WTC11 (cell line): ENCODE measurements at places on chromosomes 4 and X.
A peak's percentile ranks its signal among the peaks of the same experiment; 100 is the strongest.

DNA sequence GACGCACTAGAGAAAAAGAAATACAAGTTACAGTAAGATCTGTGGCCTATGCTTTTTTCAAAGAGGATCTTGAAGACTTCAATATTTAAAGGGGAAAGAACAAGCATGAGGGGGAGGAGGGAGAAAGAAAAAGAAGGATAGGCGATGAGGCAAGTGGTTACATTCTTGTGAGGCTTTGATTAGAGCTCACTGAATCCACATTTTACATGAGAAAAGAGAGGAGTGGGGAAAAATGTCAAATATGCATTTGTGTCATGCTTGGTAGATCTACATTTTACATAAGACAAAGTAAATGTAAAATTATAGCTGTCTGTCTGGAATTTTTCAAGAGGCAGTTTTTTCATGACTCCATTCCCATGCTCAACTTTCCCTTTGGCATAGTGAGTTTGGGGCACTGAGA lies 965.9 kb downstream of the FSTL5 start:
- DNase-seq = no peak

- DNase-seq = peak; percentile 67
These were observed 62.9 kb downstream of the ANAPC4 start for GRCh38 chr4:25439918-25440477.

- DNase-seq = no peak
These were observed 6.4 kb downstream of the AMOT start for GRCh38 chrX:112834031-112834845.

- no peak for DNase-seq
These were observed 132.7 kb upstream of the MAP3K15 start for GRCh38 chrX:19647731-19648588.

DNA sequence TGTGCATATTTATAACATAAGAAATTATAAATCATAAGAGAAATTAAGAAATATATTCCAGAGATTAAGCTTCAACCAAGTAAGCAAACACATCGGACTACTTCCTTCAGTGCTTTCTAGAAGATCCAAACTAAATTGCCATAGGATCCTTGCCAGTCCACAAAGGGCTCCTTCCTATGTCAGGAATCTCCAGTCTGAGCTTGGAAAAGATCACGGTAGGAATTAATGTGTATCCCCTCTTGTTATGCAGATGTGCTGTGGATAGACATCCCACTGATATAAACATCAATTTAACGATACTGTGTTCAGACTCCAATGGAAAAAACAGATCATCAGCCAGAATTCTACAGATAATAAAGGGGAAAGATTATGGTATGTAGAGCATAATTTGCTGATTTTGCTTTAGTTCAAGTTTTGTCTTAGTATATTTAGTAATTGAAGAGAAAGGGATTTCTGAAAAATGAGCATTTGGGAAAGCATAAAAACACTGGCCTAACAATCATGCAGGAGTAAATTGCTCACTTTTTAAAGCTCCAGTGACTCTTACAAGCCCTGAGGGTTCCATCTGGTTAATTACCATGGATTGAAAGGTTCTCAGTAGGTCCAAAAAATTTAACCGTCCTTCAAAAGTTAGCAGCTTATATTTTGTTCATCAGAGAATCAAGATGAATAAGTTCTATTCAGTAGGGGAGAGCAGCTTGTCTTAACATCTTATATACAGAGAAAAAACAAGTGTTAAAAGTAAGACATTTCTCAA lies 65.9 kb downstream of the HHIP start:
- no peak for DNase-seq

DNA sequence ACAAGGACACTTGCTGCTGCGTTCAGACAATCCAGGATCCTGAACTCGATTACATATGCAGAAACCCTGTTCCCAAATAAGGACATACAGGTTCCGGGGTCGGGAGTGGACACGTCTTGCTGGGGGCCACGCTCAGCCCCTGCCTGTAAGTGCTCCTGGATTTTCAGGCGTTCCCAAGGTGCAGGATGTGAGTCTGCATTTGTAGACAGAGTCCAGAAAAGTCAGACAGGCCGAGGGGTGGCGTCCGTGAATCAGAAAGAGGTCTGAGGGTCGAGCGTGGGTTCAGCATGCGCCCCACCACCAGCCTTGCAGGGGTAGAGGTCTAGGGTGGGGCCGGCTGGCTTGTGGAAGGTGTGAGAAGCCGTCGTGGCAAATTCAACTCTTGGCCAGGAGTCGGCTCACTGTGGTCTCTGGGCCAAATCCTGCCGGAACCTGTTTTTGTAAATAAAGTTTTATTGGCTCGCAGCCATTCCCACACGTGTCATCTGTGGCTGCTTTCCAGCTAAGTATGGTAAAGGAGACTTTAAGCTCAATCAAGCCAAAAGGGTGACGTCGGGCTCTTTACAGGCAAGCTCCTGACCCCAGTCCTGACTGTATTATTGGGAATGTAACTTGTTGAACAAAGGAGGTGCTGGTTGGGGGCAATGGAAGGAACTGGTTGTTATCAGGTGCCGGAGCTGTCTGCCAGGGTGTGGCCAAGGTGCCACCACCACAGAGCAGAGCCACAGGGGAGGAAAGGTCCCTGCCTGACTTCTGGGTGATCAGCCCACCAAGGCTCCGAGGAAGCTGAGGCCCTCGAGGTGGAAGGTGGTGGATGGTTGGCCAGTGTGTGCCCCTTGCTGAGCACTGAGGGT lies 7.4 kb downstream of the DOK7 start:
- DNase-seq = no peak

GRCh38 chr4:104394406-104395167 lies 100.1 kb downstream of the CXXC4 start:
- DNase-seq = no peak

GRCh38 chr4:86050496-86050895 lies 309.4 kb downstream of the MAPK10 start:
- DNase-seq = no peak

DNA sequence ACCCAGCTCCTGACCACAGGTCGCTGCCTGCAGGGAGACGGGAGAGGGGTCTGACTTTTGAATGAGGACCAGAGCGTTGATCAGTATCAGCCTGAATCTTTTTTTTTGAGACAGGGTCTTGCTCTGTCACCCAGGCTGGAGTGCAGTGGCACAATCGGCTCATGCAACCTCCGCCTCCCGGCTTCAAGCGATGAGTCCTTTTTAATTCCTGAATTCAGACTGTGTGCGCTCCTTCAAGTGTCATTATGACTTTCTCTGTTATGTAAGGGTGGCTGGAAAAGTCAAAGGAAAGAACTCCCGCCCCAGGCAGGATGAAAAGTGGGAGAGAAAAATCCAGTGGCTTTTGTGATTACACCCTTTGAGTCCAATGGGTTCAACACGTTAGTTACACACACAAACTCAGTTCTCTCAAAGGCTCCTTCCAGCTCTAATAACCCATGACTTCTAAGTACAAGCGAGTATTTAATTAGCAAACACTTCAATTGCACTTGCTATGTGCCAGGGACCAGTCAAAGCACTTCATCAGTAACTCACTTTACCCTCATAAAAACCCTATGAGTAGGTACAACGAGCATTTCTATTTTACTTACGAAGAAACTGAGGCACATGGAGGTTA lies 44.4 kb downstream of the PDHA1 start:
- DNase-seq = no peak

DNA sequence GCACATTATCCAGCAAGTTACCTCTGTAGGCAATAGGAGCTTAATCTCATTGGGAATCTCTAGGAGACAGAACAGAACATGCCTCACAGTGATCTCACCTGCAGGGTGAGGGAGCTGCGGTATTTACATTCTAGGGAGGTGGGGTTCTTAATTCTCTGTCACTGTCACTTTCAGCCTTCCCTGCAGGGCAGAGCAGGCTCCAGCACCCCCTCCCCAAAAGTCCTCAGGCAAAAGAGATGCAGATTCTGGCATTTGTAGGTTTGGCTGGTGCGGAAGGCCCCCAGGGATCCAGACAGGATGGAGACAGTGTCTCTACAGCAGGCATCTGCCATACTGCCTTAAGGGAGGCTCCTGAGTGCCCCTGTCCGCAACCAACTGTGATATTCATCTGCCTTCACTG lies 166.4 kb upstream of the ATP6AP2 start:
- no peak for DNase-seq

DNA sequence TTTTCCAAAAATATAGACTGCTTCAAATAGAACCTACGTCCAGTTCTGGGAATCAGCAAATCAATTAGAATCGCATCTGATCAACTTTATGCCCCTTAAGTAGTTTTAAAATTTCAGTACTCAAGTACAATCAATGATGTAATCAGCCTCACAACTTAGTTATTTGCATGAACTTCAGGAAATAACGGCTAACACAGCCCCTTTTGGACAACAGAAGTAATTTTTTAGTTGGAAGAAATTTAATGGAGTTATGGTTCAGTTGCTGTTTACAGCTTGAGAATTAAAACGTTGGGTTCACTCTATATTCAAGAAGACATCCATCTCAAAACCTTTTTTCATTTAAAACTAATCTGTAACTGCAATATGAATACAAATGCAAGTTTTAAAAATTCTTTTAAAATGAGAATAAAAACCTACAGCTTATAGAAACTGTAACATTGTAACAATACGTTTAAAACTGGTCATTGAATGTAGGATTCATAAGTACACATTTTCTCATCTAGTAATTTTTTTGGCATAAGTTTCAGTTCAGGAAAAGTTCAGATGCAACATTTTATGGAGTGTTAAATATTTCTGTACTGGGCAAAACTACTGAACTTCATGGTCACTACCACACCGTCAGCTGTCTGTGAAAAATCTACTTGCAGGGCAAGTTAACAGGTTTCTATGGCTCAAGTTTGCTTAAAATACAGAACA lies 956 bp downstream of the TAPT1 start:
- no peak for DNase-seq

- DNase-seq = no peak
These were observed 62.1 kb downstream of the CLCN3 start for GRCh38 chr4:169682372-169683047.

DNA sequence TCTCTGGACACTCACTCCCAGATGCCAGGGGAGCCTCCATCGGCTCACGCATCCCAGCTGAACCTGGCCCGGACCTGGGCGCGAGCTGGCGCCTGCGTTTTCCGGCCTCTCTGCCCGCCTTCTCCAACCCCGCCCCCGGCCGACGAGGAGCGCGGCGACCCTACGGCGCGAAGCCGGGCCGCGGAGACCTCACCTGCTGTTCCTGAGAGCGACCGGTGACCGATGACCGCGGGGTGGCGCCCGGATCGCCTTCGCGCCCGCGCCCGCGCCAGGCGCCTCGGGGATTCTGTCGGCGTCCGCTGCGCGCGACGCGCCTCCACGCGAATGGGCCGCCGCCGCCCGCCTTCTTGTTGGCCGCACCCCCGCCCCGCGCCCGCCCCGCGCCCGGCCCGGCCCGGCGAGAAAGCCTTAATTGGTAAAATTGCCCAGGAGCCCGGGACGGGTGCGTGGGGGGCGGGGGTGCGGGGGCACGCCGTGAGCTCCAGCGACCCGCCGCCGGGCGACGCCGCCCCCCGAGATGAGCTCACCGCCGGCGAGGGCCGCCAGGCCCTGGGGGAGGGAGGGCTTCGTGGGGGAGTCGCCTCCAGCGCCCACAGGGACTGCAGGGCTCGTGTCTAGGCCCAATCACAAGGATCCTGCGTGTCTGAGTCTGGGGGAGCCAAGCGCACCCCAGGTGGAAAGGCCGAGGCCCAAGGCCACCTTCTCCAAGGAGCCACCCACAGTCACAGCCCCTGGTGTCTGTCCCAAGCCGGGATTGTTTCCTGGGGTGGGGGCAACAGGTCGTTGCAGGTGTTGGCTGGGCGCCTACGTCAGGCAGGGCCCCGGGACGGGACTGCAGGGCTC lies at the start of gene FLNA:
TSS of gene FLNA (minus strand) at position 322 of the 843 bp plus-strand sequence. CDS start 3,389 bp downstream, outside the sequence.
- peak; percentile 63 for DNase-seq

GRCh38 chrX:33908898-33909297 lies 223.2 kb downstream of the FAM47A start:
- DNase-seq = no peak

GRCh38 chr4:8352368-8353157 lies 83.0 kb downstream of the HTRA3 start:
- no peak for DNase-seq

GRCh38 chrX:148417934-148418333 lies 82.5 kb upstream of the AFF2 start:
- DNase-seq = no peak

GRCh38 chr4:138869165-138869564 lies 146.4 kb upstream of the NOCT start:
- no peak for DNase-seq

DNA sequence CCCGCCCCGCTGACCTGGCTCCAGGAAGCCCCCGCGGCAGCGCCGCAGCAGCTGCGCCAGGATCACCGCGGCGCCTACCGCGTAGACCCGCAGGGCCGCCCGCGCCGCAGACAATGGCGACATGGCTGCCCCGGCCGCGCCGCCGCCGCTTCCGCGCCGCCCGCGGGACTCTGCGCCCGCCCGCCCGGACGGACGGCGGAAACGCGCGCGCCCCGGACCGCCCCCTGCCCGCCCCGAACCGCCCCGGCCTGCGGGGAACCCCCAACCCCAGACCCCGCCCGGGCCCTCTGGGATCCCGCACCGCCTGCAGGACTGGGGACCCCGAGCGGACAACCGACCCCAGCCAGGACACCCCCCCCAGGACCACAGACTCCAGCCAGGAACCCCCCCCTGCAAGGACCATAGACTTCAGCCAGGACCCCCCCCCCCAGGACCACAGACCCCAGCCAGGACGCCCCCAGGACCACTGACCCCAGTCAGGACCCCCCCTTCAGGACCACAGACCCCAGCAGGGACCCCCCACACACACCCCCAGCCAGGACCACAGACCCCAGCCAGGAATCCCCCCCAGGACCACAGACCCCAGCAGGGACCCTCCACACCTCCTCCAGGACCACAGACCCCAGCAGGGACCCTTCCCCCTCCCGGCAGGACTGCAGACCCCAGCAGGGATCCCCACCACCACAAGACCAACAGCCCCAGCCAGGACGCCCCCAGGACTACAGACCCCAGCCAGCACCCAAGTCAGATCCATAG lies at the start of the genes DHRSX and ZBED1:
TSS of gene DHRSX (minus strand) at position 174 of the 756 bp plus-strand sequence. CDS start at position 123, 51 bp downstream.
TSS of gene ZBED1 (minus strand) at position 174 of the 756 bp plus-strand sequence. CDS start 10,257 bp downstream, outside the sequence.
- peak; percentile 34 for DNase-seq
